ENCODE measurements at places on chromosomes 4 and X.

GRCh38 chr4:156977435-156978160, 6.0 kb upstream of the PDGFC start:
- DNase-seq, result peak; percentile 93

DNA sequence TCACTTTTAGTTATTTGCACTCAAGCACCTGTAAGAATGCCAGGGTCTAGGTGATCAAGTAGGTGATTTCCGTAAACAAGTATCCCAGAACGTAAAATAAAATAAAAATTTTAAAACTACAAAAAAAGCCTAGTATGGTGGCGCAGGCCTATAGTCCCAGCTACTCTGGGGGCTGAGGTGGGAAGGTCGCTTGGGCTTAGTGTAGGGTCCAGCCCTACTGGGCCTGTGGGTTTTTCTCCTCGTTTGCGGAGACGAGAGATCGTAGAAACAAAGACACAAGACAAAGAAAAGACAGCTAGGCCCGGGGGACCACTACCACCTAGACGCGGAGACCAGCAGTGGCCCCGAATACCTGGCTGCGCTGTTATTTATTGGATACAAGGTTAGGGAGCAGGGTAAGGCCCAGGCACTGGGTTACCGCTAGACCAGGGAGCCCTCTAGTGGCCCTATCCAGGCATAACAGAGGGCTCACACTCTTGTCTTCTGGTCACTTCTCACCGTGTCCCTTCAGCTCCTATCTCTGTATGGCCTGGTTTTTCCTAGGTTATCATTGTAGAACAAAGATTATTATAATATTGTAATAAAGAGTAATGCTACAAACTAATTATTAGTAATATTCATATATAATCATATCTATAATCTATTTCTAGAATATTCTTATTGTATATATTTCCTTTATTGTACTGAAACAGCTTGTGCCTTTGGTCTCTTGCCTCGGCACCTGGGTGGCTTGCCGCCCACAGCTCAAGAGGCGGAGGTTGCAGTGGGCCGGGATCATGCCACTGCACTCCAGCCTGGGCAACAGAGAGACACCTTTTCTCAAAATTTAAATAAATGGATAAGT, 38.4 kb downstream of the SAGE1 start:
- no peak for DNase-seq

- DNase-seq, result no peak
These were observed 2.4 kb downstream of the DNAJB14 start for GRCh38 chr4:99943904-99944437.

DNA sequence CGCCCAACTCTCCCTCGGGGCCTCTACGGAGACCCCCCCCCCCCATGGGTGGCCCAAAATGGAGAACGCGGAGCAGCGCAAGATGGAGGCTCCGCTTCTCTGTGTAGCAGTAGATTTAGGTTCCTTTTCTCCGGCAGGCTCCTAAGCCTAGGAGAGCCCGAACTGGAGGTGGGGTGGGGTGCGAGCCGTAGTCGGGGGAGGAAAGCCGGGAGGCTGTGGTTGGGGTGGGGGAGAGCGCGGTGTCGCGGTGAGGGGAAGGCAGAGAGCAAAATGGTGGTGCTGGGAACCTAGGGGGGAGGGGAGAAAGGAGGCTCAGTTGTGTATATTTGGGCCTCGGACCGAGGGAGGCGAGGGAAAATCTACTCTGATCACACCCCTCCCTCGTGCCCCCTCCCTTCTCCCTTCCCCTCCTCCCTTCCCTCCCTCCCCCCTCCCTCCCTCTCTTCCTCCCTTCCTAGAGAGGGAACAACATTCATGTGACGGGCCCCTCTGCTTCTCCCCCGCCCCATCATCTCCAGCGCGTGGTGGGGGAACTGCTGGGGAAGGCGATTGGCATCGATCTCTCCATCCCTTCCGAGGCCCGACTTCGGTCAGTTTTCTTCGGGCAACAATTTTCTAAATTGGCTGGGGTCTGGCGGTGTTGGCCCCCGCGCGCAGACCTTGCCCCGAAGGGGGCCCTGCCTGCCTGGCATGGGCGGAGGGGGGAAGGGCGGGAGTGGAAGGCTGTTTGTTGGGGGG, at the start of gene STAG2:
TSS of gene STAG2 (plus strand) at position 439 of the 738 bp plus-strand sequence. CDS start 60,922 bp downstream, outside the sequence.
- no peak for DNase-seq

DNA sequence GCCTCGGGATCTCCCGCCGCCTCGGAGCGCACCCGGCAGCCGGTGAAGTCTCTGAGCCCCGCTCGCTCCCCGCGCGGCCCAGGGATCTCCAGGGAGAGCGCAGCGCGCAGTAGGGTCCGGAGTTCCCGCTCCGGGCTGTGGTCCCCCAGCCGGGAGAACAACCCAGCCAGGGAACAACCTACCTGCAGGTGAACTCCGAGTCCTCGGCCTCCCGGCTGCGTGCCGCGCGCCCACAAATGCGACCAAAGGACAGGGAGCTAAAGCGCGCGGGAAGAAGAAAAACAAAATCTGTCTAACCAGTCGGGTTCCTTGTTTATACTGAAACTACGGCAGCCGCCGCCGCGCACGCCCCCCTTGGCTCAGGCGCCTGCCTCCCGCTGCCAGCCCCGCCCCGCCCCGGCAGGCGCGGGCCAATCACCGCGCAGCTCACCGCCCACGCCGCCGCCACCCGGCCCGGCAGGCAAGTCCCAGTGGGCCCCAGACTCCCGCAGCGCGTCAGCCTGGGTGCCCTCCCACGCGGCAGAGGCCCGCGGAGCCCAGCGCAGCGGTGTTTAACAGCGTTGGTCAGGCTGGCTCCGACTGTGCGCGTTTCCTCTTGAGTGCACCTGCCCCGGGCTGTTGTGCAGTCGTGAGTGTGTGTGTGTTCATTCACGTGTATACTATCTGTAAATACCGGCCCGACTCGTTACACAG, at the start of gene RASGEF1B:
TSS of gene RASGEF1B (minus strand) at position 320 of the 693 bp plus-strand sequence. CDS start 12,399 bp downstream, outside the sequence.
- no peak for DNase-seq

DNA sequence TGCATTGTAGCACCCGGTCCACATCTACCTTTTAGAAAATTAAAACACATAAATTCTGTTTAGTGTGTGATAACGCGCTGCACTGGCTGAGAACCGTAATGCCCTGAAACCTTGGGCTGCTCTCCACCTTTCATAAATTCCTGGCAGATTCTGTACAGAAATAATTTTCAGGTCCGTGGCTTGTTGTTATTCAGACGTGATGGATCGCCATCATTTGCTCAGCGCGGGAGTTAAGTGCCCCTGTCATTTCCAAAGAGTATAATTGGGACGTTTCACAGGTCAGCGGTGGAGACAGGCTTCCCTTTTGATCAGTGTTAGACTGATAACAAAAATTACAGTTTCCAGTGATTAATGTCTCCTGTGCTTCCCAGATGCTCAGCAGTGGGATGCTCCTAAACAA, 16.5 kb downstream of the UVSSA start:
- no peak for DNase-seq

- DNase-seq, result no peak
These were observed 278.4 kb downstream of the IL15 start for GRCh38 chr4:141914746-141915145.

DNA sequence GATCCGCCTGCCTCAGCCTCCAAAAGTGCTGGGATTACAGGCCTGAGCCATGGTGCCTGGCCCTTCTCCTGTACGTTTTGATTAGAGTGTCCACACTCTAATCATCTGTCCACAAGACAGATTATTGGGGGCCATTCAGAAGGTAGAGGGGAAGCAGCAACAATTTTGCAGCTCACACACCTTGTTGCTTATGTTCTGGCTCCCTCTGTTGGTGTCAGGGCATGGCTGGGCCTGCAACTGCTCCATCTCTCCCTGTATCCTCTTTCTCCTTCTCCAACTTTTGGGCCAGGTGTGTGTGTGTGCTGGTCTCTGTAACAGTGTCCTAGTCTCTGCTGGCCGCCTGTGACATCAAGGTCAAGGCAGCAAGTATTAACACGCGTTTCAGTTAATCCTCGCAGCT, 125.5 kb upstream of the MBNL3 start:
- DNase-seq, result no peak

DNA sequence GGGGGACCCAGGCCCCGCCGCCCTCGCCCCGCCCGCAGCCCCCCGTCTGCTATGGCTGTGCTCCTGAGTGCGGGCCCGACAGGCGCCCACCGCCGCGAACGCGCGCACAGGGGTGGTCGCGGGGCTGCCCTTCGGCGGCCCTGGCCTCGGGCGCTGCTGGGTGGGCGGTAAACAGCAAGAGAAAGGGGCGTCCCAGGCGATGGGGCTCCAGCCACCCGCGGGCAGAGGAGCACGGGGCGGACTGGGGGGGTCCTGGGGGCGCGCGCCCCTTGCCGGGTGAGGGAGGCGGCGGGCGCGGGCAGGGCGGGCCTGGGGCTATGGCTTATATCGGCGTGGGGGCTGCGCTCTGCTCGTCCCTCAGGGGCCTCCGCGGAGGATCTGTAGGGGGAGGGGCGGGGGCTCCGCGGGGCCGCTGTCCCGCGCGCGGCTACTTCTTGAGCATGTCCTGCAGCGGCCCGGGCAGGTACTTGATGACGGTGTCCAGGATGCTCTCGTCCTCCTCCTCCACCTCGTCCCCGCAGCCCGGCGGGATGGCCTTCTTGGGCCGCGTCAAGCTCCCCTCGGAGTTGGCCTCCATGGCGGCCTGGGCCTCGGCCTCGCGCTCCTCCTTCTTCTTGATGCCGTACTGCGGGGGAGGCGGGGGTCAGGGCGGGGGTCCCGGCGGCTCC, 39.7 kb downstream of the CPLX1 start:
- DNase-seq, result no peak

GRCh38 chrX:53441531-53442321, 7.6 kb upstream of the HSD17B10 start:
- no peak for DNase-seq

DNA sequence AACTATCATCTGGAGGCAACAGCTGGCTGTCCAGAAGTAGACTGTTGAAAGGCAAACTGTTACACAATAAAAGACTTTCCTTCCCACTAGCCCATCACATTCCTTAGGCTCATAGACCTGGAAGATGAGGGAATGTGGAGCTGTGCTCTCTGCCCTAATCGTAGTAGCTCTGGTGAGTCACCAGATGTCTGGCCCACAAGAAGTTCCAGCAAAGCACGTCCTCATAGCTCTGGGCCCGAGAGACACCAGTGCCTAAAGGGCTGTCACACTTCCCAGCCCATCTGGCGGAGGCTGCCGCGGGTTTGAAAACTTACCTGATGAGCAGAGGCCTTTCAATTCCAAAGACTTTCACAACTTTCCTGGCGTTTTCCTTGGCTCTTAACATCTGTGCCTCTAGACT, 81.7 kb upstream of the STOX2 start:
- DNase-seq, result peak; percentile 58

- DNase-seq, result no peak
These were observed 331 bp downstream of the SETD7 start for GRCh38 chr4:139555705-139556070.

DNA sequence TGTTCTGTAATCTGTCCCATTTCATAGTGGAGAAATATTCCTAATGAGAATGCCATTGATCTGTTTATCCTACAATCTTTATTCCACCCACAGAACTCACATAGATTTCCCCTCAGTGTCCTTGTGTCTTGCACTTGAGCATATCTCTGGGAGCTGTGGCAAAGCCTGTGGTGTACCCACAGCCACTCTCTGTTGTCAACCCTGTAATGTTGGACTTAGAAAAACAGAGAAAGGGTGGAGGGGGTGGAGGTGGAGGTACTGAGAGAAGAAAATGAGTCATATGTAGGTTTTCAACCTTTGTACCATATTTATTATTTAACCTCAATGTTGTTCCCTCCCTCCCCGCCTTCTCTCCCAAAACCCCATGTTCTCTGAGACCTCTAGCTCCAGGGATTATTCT, 46.9 kb upstream of the TLL1 start:
- no peak for DNase-seq

DNA sequence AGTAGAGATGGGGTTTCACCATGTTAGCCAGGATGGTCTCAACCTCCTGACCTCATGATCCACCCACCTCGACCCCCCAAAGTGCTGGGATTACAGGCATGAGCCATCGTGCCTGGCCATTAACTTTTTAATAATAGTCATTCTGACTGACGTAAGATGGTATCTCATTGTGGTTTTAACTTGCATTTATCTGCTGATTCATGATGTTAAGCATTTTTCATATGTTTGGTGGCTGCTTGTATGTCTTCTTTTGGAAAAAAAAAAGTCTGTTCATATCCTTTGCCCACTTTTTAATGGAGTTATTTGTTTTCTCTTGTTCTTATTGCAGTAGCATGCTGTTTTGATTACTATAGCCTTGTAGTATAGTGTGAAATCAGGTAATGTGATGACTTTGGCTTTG, 45.8 kb downstream of the ANXA10 start:
- DNase-seq, result peak; percentile 55

- DNase-seq, result no peak
These were observed 81.8 kb downstream of the TRIML1 start for GRCh38 chr4:188221090-188221489.

DNA sequence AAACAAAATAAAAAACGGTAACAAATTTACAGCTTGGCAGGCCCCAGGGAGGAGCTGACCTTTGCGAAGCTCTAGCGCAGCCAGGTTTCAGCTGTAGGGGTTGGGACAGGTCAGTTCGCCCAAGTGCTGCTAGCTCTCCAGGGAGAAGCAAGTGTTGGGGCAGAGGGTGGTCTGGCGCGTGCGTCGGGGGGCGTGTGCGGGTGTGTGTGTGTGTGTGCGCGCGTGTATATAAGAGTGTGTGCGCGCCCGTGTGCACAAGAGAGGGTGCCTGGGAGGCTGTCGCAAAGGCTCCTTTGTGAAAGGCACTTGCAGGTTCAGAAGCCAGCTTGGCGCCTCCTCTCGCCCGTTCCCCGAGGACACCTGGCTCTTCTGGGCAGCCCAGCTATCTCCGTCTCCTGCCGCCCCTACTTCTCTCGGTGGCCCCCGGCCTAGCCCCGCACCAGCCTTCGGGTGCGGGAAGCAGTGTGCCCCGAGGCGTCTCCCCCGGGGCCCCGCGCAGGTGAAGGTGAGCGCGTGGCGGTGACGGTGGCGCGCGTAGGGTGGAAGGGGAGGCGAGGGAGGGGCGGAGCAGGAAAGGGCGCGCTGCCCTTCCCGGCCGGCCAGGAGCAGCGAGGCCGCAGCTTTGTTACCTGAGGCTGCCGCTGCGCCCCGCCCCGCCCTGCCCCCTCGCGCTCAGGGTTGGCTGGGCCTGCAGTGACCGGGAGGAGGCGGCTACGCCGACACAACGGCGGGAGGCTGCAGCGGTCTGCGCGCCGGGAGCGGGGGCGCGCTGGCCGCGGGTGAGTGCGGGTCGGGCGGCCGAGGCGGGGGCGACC, at the start of gene FHDC1:
TSS of gene FHDC1 (plus strand) at position 693 of the 815 bp plus-strand sequence. CDS start 6,735 bp downstream, outside the sequence.
- no peak for DNase-seq

DNA sequence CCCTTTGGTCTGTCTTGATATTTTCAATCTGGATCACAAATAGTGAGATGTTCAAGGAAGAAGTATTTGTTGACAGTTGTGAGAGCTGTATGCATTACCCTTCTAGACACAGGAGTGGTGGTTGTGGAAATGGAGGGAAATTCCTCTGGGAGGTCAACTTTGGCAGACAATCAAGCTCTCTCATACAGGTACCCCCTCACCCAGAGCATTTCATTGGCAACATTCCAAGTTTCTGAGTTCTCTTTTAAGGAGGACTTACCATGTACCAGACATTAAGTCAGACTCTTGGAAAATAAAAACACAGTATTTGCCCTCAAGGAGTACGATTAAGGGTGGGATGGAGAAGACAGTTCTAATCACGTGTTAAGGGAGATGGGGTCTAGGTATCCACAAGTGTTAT, 45.3 kb downstream of the KLHL15 start:
- DNase-seq, result no peak

- DNase-seq, result no peak
These were observed 52.5 kb downstream of the GBA3 start for GRCh38 chr4:22745234-22745633.
